Suppressor macrophage (primary cell): ENCODE measurements at places on chromosomes 2 and 18.
A peak's percentile ranks its signal among the peaks of the same experiment; 100 is the strongest.

GRCh38 chr2:79831961-79832360, 319.1 kb downstream of the CTNNA2 start:
- DNase-seq: no peak

DNA sequence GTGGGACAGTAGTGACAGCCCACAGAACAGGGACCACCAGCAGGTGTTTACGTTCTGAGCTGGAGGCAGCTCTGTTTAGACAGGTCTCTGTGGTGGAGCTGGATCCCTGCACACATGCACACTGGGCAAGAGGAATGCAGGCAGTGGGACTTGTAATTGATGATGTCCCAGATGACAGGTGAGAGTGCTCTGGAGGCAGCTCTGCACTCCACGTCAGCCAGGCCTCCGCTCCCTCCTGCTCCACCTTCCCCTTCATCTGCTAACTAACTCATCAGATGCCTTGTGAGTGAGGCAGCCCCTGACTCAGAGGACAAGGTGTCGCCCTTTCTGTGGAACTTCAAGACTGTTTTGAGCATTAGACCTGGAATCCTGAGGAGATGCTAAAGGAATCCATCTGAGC, 53.2 kb downstream of the SH3YL1 start:
- DNase-seq: no peak

- peak; percentile 92 for DNase-seq
Observed at GRCh38 chr18:48952287-48953103, 1.7 kb upstream of the SMAD7 start.

DNA sequence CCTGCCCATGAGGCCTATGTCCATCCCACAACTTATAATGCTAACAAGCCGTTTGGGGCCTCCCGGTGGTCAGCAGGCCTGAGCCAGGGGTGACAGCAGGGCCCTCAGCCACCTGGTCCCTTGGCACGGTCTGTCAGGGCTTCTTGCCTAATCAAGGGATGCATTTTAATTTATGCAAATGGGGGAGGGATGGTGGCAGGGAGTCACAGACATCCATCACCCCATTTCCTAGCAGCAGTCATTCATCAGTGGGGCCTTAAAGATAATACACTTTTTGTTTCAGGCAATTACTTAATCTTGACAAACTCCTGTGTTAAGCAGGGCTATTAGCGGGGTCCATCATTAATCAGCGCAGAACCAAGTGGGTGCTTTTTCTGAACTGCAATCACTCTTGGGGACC, 174.5 kb downstream of the GLI2 start:
- no peak for DNase-seq

- DNase-seq: no peak
Observed at GRCh38 chr18:25058521-25058920, 293.4 kb downstream of the ZNF521 start.

- peak; percentile 24 for DNase-seq
Observed at GRCh38 chr2:229780856-229781773, 66.8 kb upstream of the DNER start.

DNA sequence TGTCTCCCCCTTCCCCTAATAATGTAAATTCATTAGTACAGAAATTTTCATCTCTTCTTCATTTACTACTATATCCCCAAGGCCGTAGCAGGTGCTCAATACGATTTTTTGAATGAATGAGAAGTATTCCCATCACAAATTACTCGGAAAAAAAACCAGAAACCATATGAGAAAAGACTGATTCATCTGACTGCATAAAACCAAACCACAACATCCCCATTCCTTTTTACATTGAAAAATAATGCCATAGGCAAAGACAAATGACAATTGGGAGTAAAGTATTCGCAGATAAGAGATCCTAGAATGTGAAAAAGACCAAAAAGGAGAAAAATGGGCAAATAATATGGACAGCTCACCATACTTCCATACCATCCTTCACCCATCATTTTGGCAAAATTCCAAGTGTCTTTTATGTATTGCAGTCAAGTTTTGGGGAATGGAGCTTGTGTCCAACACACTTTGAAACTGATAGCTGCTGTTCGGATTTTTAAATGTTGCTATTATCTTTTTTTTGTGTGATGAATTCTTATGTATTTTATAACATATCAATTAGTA, 1.5 kb downstream of the ZC3H8 start:
- DNase-seq: peak; percentile 51

GRCh38 chr2:170221317-170222288, 43.7 kb downstream of the MYO3B start:
- no peak for DNase-seq
